Right atrium auricular region (tissue), 2 donors: ENCODE measurements at places on chromosomes 2 and 18. TPM values are rescaled to one million over a fixed set of nuclear protein-coding genes. Genes with fewer than 3 reads are reported as not detected.

Gene CCDC74B
- total RNA-seq, result 2.5 TPM

DNA sequence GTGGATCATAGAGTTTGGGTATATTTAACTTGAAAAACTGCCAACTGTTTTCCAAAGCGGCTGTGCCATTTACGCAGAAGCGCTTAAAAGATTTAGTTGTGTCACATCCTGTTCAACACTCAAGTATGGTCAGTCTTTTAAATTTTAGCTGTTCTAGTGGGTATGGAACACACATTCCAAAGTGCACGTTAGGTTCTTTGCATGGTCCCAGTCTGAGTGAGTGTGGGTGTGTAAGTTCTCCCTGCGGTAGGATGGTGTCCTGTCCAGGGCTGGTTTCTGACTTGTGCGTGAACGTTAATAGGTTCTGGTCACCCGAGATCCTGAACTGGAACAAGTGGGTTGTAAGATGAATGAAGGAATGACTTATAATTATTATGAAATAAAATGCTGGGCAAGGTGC, 28.4 kb upstream of the IL36G start:
- no peaks in the 10 kb centered on the region for H3K4me1 ChIP-seq
- DNase-seq, result no peak
- no peaks in the 10 kb centered on the region for H3K27me3 ChIP-seq
- no peaks in the 10 kb centered on the region for H3K36me3 ChIP-seq

GRCh38 chr2:2832657-2833056, 501.6 kb upstream of the MYT1L start:
- no peaks in the 10 kb centered on the region for H3K27me3 ChIP-seq
- H3K27ac ChIP-seq, result no peak overlapping the region
- H3K36me3 ChIP-seq, result no peaks in the 10 kb centered on the region
- peak; percentile 4 for DNase-seq
- no peaks in the 10 kb centered on the region for H3K4me1 ChIP-seq

Gene CELF4
- total RNA-seq, result 3.9 TPM

Gene DPP10
- total RNA-seq, result not detected

DNA sequence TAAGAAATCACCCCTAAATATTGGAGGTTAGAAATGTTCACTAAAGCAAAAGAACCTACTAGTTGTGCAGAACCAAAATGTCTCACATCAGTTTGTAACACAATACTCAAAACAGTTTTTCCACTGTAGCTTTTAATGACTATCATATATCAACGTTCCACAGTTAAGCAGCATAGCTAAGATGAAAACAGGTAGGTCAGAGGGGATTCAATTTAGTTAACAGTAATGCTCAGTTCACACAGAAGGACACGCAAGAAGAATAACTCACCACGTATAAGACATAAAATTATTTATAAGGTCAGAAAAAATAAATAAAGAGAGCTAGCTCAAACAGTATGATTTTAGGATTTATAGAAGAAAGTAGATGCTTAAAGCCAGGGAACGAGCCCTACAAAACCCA, 118.9 kb upstream of the CCDC150 start:
- H3K4me3 ChIP-seq, result no peak overlapping the region
- H3K4me1 ChIP-seq, result no peaks in the 10 kb centered on the region
- H3K27me3 ChIP-seq, result no peaks in the 10 kb centered on the region
- DNase-seq, result no peak

Gene PLEKHA3
- 11.1 TPM for total RNA-seq

Gene NOP58
- 18.9 TPM for total RNA-seq

Gene TCF23
- not detected for total RNA-seq

GRCh38 chr2:174705321-174705720, 59.0 kb downstream of the CHRNA1 start:
- H3K4me1 ChIP-seq, result no peaks in the 10 kb centered on the region
- no peak for DNase-seq
- no peaks in the 10 kb centered on the region for H3K27me3 ChIP-seq
- no peaks in the 10 kb centered on the region for H3K36me3 ChIP-seq
- H3K27ac ChIP-seq, result no peak overlapping the region

Gene FBXO48
- 0.67 TPM for total RNA-seq

Gene UPP2
- total RNA-seq, result not detected

Gene CDH2
- 205 TPM for total RNA-seq

Gene HAAO
- total RNA-seq, result 1.4 TPM

DNA sequence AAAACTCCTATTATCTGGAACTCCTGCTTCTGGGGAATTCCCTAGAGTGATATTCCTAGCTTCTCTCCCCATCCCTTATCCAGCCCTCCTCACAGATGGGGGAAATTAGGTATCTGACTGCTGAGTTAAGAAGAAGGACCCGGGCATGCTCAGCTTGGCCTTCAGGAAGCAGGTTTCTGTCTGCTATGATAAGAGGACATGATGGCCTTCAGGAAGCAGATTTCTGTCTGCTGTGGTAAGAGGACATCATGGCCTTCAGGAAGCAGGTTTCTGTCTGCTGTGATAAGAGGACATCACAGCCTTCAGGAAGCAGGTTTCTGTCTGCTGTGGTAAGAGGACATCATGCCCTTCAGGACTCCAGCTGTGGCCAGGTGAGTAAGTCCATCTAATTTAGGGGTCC, 65.2 kb downstream of the PLEKHM3 start:
- H3K27me3 ChIP-seq, result no peaks in the 10 kb centered on the region
- H3K4me3 ChIP-seq, result no peak overlapping the region
- no peak overlapping the region for H3K27ac ChIP-seq
- H3K4me1 ChIP-seq, result no peaks in the 10 kb centered on the region

Gene ADAM23
- 7.6 TPM for total RNA-seq

- H3K27me3 ChIP-seq, result no peaks in the 10 kb centered on the region
- no peaks in the 10 kb centered on the region for H3K36me3 ChIP-seq
- no peak for DNase-seq
- peaks cover 3% of the 10 kb centered on the region for H3K4me1 ChIP-seq
- no peak overlapping the region for H3K27ac ChIP-seq
- no peak overlapping the region for H3K4me3 ChIP-seq
These were observed 104.5 kb downstream of the TDRD15 start for GRCh38 chr2:21228041-21228895.

Gene ADGRF3
- total RNA-seq, result not detected

DNA sequence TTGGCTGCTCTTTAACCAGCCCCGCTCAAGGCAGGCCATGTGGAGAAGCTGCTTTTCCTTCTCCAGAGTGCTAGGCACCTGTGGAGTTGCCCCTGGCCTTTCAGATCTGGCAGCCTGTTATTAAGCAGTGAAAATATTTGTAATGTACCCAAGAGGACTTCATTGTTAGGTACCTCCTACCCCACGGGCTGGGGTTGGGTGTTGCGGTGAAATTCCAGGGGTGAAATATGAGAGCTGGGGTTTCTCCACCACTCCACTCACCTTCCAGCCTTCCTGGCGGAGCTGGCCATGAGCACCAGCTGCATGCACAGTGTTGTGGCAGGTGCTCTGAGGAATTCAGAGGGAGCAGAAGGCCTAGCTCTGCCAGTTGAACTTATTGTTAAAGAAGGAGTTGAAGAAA, 39.1 kb downstream of the NTSR2 start:
- no peak for DNase-seq
- no peaks in the 10 kb centered on the region for H3K4me1 ChIP-seq
- H3K27ac ChIP-seq, result no peak overlapping the region
- H3K36me3 ChIP-seq, result peaks cover 22% of the 10 kb centered on the region
- H3K4me3 ChIP-seq, result no peak overlapping the region

DNA sequence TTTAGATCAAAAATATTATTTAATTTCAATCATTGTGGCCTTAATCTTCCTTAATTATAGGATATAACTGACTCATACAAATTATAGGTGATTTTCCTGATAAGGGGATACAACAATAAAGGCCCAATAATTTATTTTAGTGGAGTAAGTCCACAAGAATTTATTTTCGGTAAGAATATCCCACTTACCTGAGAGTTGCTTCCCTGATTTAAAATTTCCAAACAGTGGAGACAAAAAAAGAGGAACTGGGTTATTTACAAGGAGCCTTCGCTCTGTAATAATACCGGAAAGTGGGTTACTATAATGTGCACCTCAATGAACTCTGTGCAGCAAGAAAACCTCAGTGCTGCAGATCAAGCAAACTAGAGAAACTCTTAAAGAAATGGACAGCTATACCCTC, 42.2 kb downstream of the FEZ2 start:
- no peaks in the 10 kb centered on the region for H3K27me3 ChIP-seq
- DNase-seq, result no peak
- H3K27ac ChIP-seq, result no peak overlapping the region
- H3K36me3 ChIP-seq, result peaks cover 29% of the 10 kb centered on the region
- no peaks in the 10 kb centered on the region for H3K4me1 ChIP-seq

GRCh38 chr18:46810481-46811000, 53.7 kb upstream of the ST8SIA5 start:
- H3K36me3 ChIP-seq, result no peaks in the 10 kb centered on the region
- H3K4me1 ChIP-seq, result no peaks in the 10 kb centered on the region
- H3K27ac ChIP-seq, result no peak overlapping the region
- no peaks in the 10 kb centered on the region for H3K27me3 ChIP-seq

Gene ATIC
- total RNA-seq, result 25.0 TPM

DNA sequence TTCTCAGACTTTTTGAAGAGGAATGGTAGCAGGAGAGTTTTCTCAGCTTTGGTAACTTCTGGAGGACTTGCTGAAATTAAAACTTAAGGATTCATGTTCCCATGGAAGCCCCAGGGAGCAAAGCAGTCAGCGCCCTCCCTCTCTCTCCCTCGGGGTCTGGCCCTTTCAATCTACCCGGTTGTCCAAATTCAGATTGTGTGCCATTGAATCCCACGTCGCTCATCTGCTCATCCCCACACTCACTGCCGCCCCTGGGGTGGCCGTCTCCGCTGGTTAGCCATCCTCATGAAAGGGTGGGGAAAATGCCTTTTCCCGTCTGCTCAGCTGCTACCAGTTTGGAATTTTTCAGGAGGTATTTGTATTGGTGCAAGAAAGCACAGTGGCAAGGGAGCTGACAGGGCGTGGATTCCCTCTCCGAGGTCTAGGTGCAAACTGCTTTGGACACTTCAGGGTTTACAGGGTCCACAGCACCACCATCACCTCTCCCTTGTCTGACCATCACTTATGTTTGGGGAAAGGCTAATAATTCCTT, 27.1 kb downstream of the MCFD2 start:
- H3K36me3 ChIP-seq, result no peaks in the 10 kb centered on the region
- H3K27ac ChIP-seq, result no peak overlapping the region
- H3K4me1 ChIP-seq, result no peaks in the 10 kb centered on the region
- no peak for DNase-seq

Gene MZT2B
- 104 TPM for total RNA-seq
